ENCODE measurements at places on chromosomes 4 and X.

GRCh38 chrX:106875151-106875550 is 28.0 kb downstream of the RIPPLY1 start:
- no peak for DNase-seq

GRCh38 chrX:56746996-56747395 is 18.0 kb downstream of the NBDY start:
- DNase-seq = no peak

DNA sequence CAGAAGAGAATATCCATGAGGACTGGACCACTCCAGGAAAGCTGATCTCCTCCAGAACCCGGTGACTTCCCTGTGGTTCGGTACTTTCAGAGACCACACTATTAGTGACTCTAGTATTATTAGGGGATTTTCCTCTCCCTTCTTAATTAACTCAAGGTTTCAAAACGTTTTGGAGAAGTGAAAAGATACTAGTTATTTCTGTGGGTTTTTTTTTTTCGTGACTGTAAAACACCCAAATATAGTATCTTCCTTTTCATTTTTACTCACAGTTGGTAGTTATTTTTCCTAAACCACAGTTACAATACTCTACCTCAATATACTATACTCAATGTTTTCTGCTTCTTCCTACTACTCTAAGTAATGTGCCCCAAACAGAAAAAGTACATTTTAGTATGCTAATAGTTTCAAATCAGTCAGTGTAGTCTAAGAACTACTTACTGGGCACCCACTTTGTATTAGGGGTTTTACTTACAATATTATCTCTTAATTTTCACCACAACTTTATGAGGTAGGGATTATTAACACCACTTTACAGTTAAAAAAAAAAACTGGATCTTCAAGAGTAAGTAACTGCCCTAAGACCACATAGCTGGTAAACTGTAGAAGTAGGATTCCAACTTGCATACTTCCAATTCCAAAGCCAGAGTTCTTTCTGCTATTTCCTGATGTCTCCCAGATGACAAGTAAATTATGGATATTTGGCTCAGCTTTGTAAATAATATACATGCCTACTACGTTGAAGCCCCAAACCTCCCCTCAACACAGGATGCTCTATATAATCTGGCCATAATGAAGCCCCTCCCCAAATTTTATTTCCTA is 45.0 kb downstream of the SLC9A7 start:
- no peak for DNase-seq

- no peak for DNase-seq
Observed at GRCh38 chrX:129071390-129071789, 451.9 kb downstream of the SMARCA1 start.

- DNase-seq = no peak
Observed at GRCh38 chr4:179596621-179597020, 2154.4 kb upstream of the AGA start.

GRCh38 chr4:6123976-6124375 is 76.4 kb downstream of the JAKMIP1 start:
- DNase-seq = no peak

- DNase-seq = no peak
Observed at GRCh38 chr4:168853770-168854169, 156.3 kb downstream of the CBR4 start.

GRCh38 chrX:68894513-68895340 is 65.9 kb downstream of the EFNB1 start:
- DNase-seq = no peak

- no peak for DNase-seq
Observed at GRCh38 chrX:12844319-12844718, 22.6 kb upstream of the TLR7 start.

- no peak for DNase-seq
Observed at GRCh38 chr4:124019749-124020549, 623.4 kb downstream of the SPRY1 start.

GRCh38 chrX:12304261-12304660 is 166.0 kb downstream of the FRMPD4 start:
- DNase-seq = no peak

DNA sequence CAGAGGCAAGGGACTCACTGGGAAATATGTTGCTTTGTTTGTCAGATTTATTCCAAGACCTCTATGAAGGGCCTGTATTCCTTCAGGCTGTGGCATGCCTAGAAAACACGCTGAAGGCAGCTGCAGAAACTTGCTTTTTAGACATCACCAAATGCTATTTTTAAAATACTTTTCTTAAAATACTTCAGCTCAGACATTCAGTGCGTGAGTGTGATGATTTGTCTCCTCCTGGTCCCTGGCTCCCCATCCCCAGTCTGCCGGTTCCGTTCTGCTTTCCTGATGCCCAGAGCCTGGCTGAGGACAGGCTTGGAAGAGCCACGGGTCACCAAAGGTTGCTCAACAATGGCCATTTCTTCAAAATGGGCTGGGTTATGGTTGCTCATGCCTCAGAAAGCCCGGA is 55.0 kb downstream of the PSAPL1 start:
- DNase-seq = no peak

- DNase-seq = no peak
Observed at GRCh38 chrX:73213734-73214425, 771 bp downstream of the NAP1L2 start.

- no peak for DNase-seq
Observed at GRCh38 chr4:16865897-16866283, 32.6 kb downstream of the LDB2 start.

DNA sequence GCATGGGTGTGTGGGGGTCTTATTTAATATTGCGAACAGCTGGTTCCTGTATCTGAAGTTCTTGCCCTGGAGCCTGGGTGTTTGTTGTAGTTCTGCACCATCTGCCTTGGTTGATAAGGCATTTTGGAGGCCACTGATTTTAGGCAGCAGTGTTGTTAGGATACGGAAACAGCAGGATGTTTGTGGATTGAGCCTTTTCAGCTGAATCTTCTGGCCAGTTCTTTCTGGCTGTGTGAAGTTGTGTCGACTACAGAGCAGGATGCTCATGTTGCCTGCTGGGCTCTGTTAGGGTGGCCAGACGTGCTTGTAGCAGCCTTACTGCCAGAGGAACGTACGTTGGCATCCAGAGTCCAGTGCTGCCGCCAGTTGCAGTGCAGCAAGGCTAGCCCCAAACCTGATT is 134.2 kb downstream of the PTTG2 start:
- DNase-seq = no peak

DNA sequence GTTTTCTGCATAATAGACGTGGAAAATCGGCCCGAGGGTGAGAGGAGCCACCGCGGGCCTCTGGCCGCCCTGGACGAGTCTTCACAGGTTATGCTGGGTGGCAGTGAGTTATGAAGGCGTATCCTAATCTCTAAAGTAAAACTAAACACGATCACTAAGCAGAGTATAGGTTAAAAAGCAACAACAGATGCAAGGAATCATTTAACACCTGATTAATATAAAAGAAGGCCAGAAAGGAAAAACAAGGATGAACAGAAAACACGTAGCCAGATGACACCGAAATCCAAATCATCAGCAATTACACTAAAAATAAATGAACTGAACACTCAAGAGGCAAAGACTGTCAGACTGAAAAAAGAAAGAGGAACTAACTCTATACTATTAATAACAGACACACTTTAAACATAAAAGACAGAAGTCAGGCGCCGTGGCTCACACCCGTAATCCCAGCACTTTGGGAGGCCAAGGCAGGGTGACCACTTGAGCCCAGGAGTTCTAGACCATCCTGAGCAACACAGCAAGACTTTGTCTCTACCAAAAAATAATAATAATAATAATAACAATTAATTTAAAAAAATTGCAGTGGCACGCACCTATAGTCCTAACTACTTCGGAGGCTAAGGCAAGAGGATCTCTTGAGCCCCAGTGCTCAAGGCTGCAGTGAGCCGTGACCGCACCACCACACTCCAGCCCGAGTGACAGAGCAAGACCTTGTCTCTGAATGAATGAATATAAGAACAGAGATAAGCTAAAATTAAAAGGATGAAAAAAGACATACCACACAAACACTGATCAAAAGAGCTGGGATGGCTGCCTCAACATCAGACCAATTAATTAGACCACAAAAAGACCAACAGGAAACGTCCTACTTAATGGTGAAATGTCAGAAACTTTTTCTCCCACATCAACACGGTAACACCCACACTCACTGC is 30.0 kb downstream of the CTBP1 start:
- no peak for DNase-seq

DNA sequence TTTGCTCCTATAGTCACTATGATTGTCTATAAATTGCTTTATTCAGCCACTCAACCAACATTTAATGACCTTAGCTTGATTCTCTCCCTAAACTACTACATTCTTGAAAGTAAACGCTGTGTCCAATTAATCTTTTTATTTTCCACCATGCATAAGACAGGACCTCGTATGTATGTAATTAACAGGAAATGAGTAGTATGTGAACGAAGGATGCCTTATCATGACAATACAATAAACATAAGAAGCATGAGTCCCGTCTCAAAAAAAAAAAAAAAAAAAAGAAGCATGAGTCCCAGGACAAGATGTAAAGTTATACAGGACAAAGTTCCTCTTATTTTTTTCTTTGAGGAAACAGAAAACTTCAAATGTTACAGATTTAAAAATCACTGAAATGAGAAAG is 92.5 kb downstream of the PPP3CA start:
- DNase-seq = no peak

DNA sequence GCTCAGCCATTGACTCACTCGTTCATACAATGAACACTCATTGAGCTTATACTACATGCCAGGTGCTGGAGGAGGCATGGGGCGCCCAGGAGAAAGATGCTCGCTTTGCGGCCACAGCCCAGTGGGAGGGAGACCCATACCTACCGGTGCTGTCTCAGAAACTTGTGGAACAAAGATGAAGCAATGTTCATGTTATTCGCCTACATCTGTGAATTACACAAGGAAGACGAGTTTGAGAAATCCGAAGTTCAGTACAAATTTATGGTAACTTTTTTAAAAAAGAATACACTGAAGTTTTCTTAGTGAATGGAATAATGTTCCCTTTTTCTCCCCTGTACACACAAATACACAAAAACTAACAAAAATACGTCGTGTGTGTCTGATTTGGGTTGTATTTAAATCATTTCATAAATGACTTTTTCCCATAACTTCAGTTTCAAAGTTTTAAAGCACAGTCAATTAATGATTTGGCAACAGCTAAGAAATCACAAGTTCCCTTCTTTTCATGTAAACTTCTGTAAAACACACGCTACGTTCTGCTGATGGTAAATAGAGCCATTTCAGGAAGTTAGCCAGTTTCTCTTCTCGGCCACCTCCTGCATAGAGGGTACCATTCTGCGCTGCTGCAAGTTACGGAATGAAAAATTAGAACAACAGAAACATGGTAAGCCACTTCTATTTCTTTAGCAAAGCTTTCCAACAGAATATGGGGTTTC is at the start of gene TLR8:
TSS of gene TLR8 (plus strand) at position 575 of the 716 bp plus-strand sequence. CDS start at position 662, 87 bp downstream.
- no peak for DNase-seq

- DNase-seq = no peak
Observed at GRCh38 chr4:8326206-8326605, 56.7 kb downstream of the HTRA3 start.

DNA sequence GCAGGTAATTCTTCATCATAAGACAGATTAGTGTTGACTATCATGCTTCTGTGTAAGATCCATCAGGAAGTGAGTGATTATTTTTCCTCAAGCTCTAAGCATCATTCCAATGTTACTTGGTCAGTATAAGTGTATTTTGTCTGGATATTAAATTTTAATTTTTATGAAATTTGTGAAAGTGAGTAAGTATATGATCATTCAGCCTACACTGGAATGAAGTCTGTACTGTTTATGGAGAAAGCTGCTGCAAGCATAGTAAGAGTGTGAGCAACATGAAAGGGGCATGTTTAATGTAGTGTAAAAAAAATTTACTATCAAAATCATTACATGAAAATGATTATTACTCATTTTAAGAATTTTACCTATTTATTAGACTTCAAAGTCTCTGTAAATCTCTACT is 84.8 kb downstream of the IL15 start:
- DNase-seq = no peak

GRCh38 chrX:17078031-17078720 is 131.7 kb downstream of the REPS2 start:
- DNase-seq = no peak

DNA sequence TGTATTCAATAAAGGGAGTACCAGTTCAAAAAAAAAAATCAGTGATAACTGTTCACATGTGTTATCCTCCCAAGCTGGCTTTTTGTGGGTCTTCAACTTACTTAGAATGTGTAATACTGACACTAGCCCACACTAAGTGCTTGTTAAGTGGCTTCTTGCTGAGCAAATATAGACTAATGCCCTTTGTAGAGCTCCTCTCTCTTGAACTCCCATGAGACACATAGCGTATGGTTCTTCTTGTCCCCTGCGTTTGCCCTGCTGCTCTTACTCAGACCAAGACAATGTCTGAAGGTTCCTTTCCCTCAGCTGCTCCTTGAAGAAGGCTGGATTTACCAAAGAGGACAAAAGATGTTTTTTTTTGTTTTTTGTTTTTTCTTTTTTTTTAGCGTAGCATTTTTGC is 110.9 kb downstream of the FRAS1 start:
- DNase-seq = no peak

DNA sequence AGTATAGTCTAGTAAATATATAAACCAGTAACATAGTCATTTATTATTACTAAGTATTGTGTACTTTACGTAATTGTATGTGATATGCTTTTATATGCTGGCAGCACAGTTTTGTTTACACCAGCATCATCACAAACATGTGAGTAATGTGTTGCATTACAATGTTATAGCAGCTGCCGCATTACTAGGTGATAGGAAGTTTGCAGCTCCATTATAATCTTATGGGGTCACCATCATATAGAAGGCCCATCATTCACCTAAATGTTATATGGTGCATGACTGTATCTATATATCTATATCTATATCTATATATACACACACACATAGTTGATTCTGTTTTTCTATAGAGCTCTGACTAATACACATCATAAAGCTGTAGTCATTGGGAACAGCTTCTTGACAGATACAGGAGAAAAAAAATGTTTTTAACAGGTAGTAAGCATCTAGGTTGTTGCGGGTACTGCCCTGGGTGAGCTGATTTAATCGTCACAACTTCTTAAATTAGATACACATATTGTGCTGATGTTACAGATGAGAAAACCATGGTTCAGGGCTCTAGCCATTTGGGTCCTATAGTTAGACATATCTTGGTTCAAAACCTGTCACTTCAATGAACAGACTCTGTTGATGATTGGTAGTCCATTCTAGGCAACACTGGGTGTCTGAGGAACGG is 77.9 kb downstream of the CLNK start:
- DNase-seq = no peak

GRCh38 chr4:143626134-143626911 is 74.2 kb downstream of the FREM3 start:
- DNase-seq = no peak
